GF-D8 (cell line): ENCODE measurements at places on chromosomes 6 and 20.

DNA sequence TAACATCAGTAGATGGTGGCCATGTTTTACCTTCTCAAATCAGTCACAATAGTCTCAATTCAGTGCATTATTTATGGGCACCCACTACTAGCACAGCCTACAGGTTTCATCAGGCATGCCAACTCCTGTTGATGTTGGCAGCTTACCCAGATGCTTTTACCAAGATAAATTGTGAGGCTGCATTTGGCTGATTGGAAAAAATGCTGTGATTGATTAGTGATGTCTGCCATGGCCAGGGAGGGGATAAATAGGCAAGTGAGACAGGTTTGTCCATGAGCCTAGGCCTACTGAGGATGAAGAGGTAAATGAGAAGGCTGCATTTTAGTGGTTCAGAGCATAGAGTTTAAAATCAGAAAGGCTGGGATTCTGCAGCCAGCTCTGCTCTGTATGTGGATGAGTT, 227.1 kb downstream of the NFATC2 start:
- no peak for DNase-seq

- DNase-seq: no peak
Observed at GRCh38 chr20:50472693-50473664, 37.2 kb upstream of the PTPN1 start.

DNA sequence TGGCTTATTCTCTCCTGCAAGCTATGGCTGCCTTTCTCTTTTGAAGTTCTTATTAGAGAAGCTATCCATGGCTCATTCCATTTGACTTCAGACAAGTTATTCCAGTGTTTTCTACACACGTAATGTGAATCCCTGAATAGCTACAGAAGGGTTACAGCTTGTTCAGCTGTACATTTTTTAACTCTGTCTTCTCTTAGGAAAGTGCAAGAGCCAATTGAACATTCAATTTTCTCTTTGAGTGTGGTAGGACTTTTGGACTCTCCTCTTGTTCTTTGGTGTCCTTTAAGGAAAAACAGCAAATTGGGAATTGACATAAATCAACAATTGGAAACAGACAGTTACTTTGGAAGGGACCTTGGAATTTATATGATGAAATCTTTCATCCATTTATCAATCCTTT, 125.8 kb downstream of the EPM2A start:
- DNase-seq: no peak

- DNase-seq: no peak
Observed at GRCh38 chr6:43695967-43696291, 8.3 kb upstream of the MRPS18A start.

GRCh38 chr6:46638650-46639049, 14.0 kb downstream of the CYP39A1 start:
- no peak for DNase-seq

DNA sequence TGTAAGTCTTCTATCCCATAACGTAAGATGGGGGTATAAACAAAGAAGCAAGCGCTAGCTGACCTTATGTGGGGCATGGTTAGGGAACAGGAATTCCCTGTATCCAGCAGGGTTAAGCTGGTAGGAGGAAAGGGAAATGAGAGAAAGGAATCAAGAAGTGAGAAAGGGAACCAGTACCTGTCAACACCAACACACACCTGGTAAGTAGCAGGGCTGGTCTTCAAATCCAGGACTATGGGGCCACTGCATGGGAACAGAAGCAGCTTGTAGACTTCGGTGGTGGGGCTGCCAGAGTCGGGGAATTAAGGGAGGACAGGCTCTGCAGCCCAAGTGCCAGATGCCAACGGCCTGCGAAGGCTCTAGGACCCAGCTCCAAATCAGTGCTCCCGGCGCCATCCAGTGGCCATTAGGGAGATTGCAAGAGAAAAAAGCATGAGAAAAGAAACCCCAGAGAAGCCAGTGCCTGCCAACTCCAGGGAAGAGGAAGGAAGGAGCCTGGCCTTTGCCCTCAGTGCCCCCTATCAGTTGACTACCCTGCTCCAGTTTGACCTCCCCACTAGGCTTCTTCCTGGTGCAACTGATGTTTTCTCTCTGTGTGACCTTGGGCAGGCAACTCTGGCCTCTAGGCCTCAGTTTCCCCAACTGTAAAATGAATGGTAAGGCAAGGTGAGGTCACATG, 15.8 kb upstream of the RBPJL start:
- peak; percentile 32 for DNase-seq

DNA sequence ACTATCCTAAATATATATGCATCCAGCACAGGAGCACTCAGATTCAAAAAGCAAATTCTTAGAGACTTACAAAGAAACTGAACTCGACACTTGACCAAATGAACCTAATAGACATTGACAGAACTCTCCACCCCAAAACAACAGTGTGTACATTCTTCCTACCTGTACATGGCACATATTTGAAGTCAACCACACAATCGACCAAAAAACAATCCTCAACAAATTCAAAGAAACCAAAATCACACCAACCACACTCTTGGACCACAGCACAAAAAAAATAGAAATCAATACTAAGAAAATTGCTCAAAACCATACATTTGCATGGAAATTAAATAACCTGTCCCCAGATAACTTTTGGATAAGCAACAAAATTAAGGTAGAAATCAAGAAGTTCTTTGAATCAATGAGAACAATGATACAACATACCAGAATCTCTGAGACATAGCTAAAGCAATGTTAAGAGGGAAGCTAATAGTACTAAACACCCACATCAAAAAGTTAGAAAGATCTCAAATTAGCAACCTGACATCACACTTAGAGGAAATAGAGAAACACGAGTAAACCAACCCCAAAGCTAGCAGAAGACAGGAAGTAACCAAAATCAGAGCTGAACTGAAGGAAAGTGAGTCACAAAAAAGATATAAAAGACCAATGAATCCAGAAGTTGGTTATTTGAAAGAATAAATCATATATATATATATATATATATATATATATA, 12.5 kb upstream of the TREM1 start:
- no peak for DNase-seq

GRCh38 chr6:14442242-14442641, 324.7 kb downstream of the CD83 start:
- DNase-seq: no peak
